Upper lobe of left lung (tissue), 6 donors: ENCODE measurements at places on chromosomes 7 and 10. TPM values are rescaled to one million over a fixed set of nuclear protein-coding genes. Genes with fewer than 3 reads are reported as not detected.
A peak's percentile ranks its signal among the peaks of the same experiment; 100 is the strongest.

DNA sequence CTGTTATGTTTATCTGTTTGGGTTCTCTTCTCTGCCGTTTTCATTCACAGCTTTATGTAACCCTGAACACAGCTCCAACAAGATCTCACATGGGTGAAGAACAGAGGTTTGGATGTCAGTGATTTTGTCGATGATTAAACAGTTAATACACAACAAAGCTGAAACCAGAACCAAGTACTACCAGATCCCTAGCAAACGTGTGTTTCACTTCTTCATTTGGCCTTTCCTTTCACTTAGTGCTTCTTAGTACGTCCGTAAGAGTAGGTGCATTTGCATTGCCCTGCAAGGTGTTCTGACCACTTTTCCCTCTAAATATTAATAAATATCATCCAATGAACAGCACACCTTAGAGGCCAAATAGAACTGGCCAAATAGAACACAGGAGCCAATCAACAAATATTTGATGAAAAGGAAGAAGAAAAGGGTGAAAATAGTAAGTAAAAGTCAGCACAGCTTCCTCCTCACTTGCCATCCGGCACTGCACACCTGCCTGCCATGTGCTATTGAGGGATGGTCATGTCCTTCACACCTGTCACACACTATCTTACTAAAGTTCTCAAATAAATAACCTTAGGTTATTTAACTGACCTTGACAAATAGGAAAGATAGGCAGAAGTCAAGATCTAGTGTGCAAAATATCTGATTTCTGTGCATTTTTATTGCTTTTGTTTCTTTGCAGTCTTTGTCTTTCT, 252.6 kb upstream of the ANKRD30A start:
- no peak overlapping the region for H3K4me3 ChIP-seq
- no peaks in the 10 kb centered on the region for H3K36me3 ChIP-seq
- no peak overlapping the region for H3K27ac ChIP-seq

- H3K36me3 ChIP-seq = no peaks in the 10 kb centered on the region
- peaks cover 15% of the 10 kb centered on the region for H3K4me1 ChIP-seq
- DNase-seq = no peak
- no peak overlapping the region for H3K4me3 ChIP-seq
- H3K27ac ChIP-seq = no peak overlapping the region
- no peaks in the 10 kb centered on the region for H3K27me3 ChIP-seq
These were observed 95.3 kb upstream of the IL6 start for GRCh38 chr7:22631730-22632129.

GRCh38 chr7:47228386-47229014, 353.4 kb downstream of the TNS3 start:
- no peaks in the 10 kb centered on the region for H3K4me1 ChIP-seq
- no peaks in the 10 kb centered on the region for H3K27me3 ChIP-seq
- DNase-seq = no peak
- no peak overlapping the region for H3K27ac ChIP-seq
- H3K4me3 ChIP-seq = no peak overlapping the region
- no peaks in the 10 kb centered on the region for H3K36me3 ChIP-seq

Gene ZC3HAV1L
- 7.8 TPM for total RNA-seq

Gene LEP
- total RNA-seq = not detected

GRCh38 chr10:11425676-11426075, 185.8 kb downstream of the USP6NL start:
- no peaks in the 10 kb centered on the region for H3K36me3 ChIP-seq
- H3K27ac ChIP-seq = no peak overlapping the region
- H3K4me3 ChIP-seq = no peak overlapping the region
- no peak for DNase-seq

DNA sequence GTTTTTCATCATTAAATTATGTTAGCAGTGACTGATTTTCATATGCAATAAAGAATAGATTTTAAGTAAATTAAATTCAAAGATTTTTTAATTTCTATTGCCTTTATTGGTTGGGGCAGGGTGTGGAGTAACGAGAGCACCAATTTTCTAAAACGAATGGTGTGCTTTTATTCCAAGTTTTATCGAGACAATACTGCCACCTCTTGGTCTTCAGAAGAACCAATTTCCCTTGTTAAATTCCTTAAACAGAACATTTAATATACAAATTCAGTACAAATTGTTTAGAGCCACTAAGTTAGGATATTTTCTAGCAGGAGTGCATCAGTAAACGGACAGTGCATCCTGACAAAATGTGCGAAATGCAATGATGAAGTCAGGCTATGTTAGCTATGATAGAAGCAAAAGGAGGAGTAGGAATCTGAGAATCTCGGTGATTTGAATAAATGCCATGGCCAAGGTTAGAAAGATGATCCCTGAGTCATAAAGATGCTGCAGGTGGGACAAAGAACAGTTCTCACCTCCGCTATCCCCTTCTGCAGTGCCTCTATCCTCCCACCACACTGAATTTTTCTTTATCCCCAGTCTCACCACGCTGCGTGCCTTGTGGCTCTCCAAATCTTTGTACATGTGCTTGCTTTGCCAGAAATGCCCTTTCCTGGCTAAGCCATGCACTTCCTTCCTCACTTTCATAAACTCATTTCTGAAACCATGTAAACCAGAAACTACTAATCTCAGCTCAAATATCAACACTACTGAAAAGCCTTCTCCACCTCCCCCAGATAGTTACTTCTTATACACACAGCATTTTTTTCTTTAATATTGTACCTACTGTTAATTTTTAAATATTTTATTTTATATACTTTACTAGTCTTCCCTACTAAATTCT, 31.9 kb upstream of the AGBL3 start:
- no peaks in the 10 kb centered on the region for H3K4me1 ChIP-seq
- peaks cover 27% of the 10 kb centered on the region for H3K36me3 ChIP-seq
- H3K27me3 ChIP-seq = no peaks in the 10 kb centered on the region

Gene CNNM1
- 0.69 TPM for total RNA-seq

DNA sequence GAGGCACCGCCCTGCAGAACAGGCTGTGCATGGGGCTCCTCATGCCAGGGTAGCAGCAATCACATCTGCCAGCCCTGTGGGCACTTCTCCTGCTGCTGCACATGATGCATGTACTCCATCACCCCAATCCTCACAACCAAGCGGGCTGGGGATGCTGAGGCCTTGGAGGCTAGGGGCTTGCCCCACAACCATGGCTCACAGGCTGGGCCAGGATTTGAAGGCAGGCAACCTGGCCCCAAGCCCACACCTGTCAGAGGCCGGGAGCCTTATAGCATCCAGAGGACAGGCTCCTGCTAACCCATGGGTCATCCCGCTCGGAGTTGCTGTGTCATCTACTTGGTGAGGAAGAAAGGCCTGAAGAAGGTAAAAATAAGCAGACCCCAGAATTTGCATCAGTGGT, 2.2 kb downstream of the POLM start:
- peaks cover 14% of the 10 kb centered on the region for H3K4me1 ChIP-seq
- no peak overlapping the region for H3K27ac ChIP-seq
- DNase-seq = no peak
- peaks cover 56% of the 10 kb centered on the region for H3K36me3 ChIP-seq

Gene TMEM184A
- 9.2 TPM for total RNA-seq

Gene CALHM1
- total RNA-seq = not detected

Gene RPEL1
- not detected for total RNA-seq

DNA sequence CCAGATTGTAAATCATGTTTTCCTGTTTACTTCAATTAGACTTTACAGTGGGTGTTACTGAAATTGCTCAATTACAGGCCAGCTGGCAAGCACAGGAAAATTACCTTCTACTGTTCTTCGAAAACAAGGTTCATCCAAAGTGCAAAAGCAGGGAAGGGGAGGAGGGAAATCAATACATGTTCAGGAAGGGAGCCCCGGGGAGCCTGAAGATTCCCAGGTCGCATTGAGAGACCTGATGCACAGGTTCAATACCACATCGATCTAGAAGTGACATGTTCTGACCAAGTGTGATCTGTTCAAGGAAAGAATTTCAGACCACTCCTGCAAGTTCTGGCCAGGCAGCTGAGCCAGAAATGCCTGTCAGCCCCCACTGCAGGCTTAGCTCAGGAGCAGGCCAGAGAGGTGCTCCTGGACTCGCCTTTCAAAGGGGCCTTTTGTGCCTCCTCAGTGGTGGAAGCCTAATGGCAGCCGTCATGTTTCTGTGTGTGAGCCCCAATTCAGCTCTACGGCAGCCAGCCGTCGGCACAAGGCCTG, 35.9 kb downstream of the FAM53B start:
- H3K4me3 ChIP-seq = no peak overlapping the region
- H3K27ac ChIP-seq = peak overlapping the region; percentile 64
- H3K27me3 ChIP-seq = no peaks in the 10 kb centered on the region
- peaks cover 90% of the 10 kb centered on the region for H3K4me1 ChIP-seq
- peaks cover 4% of the 10 kb centered on the region for H3K36me3 ChIP-seq

Gene C10orf90
- total RNA-seq = not detected

DNA sequence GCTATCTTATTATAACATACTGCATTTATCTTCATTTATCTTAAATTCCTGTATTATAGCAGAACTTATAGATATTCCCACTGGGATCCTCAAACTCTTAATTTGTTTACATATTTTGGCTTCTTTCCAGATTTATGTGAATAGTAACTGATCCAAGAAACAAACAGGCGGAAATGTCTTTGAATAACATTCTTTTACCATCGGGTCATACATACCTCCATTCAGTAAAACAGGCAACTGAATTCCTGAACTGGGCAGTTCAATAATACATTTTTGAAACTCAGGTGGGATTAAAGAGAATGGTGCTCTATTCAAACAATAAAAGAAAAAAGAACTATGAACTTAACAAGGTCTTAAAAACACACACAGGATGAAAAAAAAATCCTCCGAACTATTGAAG, 337.4 kb downstream of the CRPPA start:
- no peaks in the 10 kb centered on the region for H3K27me3 ChIP-seq
- no peak for DNase-seq
- H3K4me1 ChIP-seq = no peaks in the 10 kb centered on the region
- no peaks in the 10 kb centered on the region for H3K36me3 ChIP-seq
- H3K27ac ChIP-seq = no peak overlapping the region

- H3K36me3 ChIP-seq = no peaks in the 10 kb centered on the region
- H3K27ac ChIP-seq = no peak overlapping the region
- peaks cover 16% of the 10 kb centered on the region for H3K4me1 ChIP-seq
- peak; percentile 46 for DNase-seq
- H3K27me3 ChIP-seq = no peaks in the 10 kb centered on the region
- no peak overlapping the region for H3K4me3 ChIP-seq
These were observed 95.9 kb downstream of the DNMBP start for GRCh38 chr10:99913831-99914235.

Gene MYL10
- total RNA-seq = not detected

DNA sequence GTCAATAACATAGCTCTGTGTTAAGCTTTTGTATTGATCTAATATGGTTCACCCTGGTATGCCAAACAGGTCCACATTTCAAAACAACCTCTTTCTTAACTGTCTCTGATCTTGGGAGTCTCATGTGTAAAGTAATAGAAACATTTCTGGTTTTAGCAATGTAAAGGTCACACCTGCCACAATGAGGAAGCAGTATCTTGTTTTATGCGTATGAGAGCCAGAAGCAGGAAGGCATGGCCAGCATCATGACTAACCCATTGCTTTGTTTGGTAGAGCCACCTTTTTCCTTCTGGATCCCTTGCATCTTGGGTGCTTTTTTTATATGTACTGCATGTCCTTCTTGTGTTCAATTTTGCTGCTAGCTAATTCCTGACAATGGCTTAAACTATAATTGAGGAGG, 411.3 kb upstream of the SEMA3C start:
- no peak for DNase-seq
- no peaks in the 10 kb centered on the region for H3K27me3 ChIP-seq
- no peak overlapping the region for H3K27ac ChIP-seq
- no peaks in the 10 kb centered on the region for H3K36me3 ChIP-seq
- H3K4me3 ChIP-seq = no peak overlapping the region

GRCh38 chr10:107442035-107442505, 277.6 kb upstream of the SORCS1 start:
- DNase-seq = no peak
- no peaks in the 10 kb centered on the region for H3K36me3 ChIP-seq
- H3K27ac ChIP-seq = no peak overlapping the region

DNA sequence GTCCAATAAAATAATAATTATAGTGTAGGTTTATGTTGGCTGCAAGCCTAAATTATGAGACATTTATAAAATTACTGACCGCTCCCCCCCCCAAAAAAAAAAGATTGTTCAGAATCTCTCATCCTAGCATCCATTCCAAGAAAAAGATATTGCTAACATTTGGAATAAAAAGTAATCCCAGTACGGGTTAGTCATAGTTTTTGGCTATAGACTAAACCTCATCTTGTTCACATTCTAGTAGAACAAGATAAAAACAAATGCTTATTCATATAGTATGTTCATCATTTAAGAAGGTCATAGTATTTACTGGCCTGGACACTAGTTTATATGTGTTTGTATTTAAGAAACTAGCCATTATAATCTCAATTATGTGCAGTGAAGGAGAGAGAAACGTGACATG, 44.0 kb downstream of the ADK start:
- no peaks in the 10 kb centered on the region for H3K36me3 ChIP-seq
- no peak overlapping the region for H3K4me3 ChIP-seq
- no peak overlapping the region for H3K27ac ChIP-seq
- H3K4me1 ChIP-seq = peaks cover 23% of the 10 kb centered on the region
- H3K27me3 ChIP-seq = no peaks in the 10 kb centered on the region

Gene IGFBP3
- total RNA-seq = 65.3 TPM

Gene GPR22
- total RNA-seq = not detected

Gene SLC26A3
- total RNA-seq = not detected

DNA sequence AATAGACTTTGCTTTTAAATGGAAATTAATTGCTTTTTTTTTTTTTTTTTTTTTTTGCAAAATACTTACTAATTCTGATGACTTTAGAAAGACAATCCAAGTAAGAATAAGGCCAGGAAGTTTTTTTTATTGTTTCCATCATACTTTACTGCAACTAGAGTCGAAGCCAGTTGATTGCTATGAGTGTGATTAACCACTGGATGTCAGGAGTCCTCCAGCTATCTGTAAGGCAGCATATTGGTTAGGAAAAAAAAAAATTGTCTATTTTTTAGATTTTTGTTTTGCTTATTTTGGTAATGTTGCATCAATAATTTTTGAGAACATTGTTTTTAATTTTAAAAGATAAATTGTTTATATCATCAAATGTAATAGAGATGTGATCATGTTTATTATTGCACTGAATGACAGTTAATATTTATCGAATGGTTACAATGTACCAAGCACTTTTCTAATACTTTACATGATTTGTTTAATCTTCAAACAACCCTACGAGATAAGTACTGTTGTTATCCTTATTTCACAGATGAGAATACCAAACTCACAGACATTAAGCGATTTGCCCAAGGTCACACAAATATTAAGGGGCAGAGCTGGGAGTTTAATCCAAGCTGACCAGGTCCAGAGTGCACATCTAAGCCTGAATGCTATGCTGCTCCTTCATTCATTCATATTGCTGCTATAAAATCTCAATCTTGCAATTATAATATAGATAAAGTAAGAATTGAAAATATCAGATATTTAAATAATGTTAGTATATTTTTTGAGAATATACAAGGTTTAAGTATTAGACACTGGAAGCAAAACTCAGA, 19.9 kb upstream of the LMOD2 start:
- no peaks in the 10 kb centered on the region for H3K36me3 ChIP-seq
- no peak overlapping the region for H3K4me3 ChIP-seq
- no peaks in the 10 kb centered on the region for H3K4me1 ChIP-seq
- no peak overlapping the region for H3K27ac ChIP-seq

Gene SPDYE6
- total RNA-seq = not detected
